CD4-positive, alpha-beta T cell treated with Interleukin-6 for 4 hours (primary cell): ENCODE measurements at places on chromosomes 1 and 21.

GRCh38 chr1:36203027-36203553 lies 21.2 kb upstream of the THRAP3 start:
- no peak for DNase-seq

GRCh38 chr1:35535243-35535642 lies 22.0 kb downstream of the KIAA0319L start:
- DNase-seq, result no peak

GRCh38 chr21:44583089-44583799 lies 2.8 kb upstream of the KRTAP10-5 start:
- no peak for DNase-seq

GRCh38 chr1:205441716-205442050 lies 14.2 kb downstream of the BLACAT1 start:
- no peak for DNase-seq

DNA sequence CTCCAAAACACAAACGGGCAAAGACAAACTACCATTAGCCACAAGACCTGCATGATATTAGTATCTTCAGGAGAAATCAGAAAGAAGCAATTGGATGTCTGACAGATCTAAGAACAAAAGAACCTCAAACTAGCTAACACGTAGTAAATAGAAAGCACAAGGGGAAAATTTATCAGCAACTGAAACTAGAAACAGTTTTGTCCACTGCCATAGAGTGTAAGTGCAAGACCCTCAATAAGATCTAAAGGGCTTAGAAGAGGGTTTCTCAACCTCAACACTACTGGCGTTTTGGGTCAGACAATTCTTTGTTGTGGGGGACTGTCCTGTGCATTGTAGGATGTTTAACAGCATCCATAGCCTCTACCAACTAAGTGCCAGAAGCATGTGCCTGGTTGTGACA lies 54.0 kb downstream of the KLHL20 start:
- no peak for DNase-seq
